ENCODE measurements at places on chromosomes 1 and 21.

DNA sequence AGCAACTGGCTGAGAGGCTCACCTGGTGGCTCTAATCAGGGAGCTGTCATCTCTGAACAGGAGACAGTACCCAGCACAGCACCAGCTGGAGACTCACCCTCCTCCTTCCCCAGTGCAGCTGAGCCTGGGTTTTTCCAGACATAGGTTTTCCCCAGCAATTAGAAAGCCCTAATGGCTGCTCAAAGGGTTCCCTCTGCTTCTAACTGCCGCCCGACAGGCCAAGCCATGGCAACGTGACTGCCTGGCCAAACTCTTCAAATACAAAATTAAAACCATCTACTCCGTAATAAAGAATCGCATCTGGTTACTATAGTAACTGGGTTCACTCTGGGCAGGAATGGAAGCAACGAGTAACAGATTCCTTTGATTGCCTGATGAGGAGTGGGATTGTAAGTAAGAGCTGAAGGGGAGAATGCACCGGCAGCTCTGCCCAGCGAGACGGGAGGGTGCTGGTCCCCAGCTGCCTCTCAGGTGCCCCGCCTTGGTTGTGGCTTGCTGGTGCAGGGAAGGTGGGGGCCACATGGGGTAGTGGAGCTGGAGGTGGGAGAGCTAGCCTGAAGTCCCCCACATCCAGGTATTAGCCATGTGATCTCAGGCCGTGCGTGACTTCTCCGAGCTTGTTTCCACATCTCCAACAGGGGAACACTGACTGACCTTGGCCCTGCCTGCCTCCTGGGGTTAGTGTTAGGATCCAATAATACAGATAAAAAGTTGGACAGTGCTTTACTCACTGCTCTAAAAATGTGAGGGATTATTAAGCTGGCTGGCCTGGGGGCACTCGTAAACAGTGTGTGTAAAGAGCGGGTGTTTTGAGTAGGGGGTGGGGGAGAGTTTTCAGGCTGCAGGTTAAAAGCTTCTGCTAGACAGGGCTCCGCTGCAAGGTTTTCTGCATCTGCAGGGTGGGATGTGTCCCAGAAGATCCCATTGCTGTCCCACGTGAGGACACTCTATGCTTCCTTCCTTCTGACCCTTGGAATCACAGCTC lies 94.2 kb downstream of the KCNN3 start:
- no peak for DNase-seq

DNA sequence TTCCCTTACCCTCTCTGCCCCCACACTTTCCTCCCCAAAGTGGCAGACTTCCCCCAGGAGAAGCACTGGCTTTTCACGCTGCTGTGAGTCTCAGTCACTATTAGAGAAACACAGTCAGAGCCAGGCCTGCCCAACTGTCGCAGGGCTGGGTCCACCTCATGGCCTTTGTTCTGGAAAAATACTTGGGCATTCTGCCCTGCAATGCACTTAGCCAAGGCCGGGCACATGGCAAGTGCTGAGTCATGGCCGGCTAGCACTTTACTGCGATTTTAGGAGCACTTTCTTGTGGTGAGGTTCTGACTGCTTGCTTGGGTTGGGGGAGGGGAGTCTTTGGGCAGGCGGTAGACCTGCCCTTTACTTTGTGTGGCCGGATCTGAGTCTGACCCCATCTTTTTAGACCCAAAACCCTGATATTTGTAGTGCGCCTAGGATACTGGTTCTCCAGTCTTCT lies 7.7 kb downstream of the EPHX1 start:
- DNase-seq: peak; percentile 4

DNA sequence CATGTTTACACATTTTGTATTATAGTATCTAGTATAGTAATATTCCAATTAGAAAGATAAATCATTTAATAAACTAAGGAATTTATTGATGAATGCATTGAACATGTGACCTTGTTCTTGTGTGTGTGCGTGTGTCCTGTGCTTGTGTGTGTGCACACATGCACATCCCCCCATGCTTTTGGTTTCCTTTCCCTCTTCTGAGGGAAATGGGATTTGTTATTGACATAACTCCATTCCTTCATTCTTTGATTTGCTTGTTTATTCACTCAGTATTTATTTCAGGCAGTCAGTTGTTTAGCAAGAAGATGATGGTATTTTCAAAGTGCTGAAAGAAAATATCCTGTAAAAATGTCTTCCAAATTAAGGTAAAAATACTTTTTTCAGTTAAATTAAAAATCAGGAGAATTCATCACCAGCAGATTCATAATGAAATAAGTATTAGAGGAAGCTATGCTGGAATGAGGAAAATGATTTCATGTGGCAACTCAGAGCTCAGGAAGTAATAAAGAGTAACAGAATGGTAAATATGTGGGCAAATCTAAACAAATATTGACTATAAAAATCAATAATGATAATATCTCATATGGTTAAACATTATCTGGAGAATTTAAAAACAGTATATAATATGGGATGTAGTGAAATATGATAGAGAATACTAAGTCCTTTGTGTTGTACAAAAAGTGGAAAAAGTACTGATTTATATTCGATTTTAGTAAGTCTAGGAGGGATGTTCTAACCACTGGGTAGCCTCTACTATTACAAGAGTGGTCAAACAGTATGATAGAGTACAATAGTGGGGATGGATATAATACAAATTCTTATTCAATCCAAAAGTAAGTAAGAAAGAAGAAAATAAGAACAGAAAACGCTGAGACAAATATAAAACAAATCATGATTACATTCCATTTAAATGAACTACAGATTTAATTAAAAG lies 35.2 kb upstream of the SIPA1L2 start:
- DNase-seq: no peak

- DNase-seq: no peak
Measured at GRCh38 chr1:147377263-147378246, 135.1 kb downstream of the CHD1L start.

DNA sequence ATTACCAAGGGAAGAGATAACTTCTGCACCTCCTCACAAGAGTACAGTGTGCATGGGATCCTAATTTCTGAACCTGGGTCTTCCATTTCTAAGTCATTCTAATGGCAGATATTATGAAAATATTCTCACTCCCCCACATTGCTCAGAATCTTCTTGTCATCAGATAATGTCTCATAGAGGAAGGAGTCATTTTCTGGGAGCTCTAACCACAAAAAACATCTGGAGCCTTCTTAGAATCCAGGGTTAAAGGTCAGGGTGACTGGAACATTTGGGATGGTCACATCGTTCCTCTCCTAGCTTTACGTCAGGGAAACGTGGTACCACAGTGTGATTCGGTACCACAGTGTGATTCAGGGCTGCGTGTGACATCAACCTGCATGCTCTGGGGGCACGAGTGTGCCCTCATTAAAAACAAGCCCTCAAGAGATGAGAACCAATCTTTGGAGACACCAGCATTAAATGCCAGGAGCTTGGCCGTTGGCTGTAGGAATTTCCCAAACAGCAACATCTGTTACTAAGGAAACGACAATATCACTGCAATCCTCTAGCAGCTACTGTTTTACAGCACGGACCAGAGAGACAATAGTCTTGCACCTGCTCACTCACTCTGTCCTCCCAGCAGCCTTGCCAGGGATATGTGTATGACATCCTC lies 179.1 kb downstream of the PSMG1 start:
- no peak for DNase-seq

- DNase-seq: peak; percentile 58
Measured at GRCh38 chr1:205488074-205488723, 16.3 kb upstream of the CDK18 start.

DNA sequence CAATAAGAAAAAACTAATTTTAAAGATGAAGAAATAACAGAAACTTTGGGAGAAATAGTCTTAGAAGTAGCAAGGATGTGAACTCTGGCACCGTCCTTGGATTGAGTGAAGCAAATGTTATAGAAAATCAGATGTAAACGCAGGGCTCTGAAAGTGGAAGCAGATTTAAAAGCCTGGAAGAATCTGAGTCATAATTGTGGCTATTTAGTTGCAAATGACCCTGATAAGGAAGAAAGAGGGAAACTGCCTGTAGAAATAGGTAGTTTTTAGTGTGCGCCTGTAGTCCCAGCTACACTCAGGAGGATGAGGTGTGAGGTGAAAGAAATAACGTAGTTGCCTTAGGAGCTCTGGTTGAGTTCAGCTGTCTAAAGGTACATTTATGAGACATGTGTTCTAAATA lies 101.0 kb downstream of the NGF start:
- no peak for DNase-seq

DNA sequence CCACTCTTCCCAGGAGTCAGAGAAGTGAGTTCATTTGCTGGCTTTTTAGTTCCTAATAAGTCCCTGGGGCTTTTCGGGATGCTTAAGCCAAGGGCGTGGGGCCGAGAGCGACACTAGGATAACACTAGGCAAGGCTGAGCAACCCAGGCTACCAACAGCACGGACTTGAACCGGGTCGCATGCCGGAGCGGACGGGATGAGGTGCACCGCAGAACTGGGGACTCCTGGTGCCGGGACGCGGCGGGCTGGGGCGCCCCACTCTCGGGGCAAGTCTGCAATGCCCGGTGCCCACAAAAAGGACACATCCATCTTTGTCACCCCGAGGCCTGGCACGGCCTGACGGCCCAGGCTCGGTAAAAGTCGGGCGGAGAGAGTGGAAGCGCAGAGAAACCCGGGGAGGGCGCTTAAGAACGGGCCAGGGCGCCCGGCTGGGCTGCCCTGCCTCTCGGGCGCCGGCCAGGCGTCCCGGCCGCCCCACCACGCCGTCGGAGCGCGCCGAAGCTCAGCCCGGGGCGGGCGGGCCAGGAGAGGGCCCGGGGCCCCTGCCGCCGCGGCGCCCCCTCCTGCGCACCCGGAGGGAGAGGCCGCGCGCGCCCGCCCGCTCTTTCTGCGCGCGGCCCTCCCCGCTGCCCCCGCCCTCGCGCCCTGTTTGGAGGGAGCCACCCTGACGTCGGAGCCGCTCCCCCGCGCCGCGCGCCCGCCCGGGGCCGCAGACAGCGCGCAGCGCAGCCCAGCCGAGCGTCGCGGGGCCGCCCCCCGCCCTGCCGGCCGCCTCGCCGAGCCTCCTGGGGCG lies at the start of gene NBL1:
NBL1 (plus strand) TSS at position 710 of the 793 bp plus-strand sequence. CDS start 10,720 bp downstream, outside the sequence.
- no peak for DNase-seq

GRCh38 chr1:12439073-12439472 lies 178.9 kb downstream of the DHRS3 start:
- no peak for DNase-seq

DNA sequence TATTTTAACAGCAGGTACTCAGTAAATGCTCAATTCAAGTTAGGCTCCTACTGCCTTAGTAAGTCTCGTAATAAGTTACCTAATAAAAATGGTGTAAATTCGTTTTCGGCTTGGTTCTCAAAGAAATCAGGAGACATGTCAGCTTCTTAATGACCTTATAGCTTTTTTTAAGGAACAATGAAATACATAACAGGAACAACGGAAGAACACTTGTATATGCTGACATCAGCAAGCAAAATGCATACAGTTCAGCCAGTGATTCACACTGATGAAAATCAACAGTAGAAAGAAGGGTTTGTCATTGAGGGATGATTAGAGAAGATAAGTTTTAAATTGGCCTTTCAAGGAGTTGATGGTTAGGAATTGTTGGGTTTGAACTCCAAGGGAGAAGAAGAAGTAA lies 13.3 kb downstream of the RPTN start:
- DNase-seq: no peak

- no peak for DNase-seq
Measured at GRCh38 chr1:235933017-235933765, 66.5 kb upstream of the LYST start.

DNA sequence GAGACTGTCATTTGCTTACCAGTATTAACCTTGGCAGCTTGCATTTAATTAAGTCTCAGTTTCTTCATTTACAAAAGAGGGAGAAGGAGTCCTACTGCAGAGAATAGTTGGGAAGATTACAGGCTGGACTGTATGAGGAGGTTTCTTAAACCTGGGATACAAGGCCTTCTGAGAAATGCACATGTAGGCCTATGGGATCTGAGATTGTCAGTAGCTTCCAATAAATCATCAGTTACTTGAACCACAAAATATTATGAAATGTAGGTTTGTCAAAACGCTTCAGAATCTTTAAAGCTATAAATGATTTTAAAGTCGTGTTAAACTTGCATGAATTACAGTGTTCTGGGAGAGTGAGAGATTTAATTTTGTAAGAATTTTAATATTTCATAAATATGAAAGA lies 69.6 kb downstream of the NRIP1 start:
- no peak for DNase-seq

- no peak for DNase-seq
Measured at GRCh38 chr1:37866491-37866890, 7.1 kb upstream of the MTF1 start.

DNA sequence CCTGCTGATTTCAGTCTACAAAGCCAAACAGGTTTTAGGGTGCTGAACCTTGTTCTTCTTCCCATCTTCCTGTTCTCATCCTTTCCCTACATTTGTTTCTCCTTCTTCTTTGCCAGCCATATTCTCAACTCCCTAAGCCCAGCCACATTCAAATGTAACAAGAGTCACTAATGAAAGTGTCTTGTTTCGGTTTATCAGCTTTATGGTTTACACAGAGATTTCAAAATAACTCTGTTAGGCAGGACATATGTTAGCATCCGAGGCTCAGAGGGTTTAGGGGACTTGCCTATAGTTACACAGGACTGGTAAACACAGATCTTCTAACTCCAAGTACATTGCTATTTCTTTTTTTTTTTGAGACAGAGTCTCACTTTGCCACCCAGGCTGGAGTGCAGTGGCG lies 61.3 kb downstream of the NDUFS5 start:
- DNase-seq: no peak
